HuH-7.5 (cell line): ENCODE measurements at places on chromosomes 6 and 20.
A peak's percentile ranks its signal among the peaks of the same experiment; 100 is the strongest.

DNA sequence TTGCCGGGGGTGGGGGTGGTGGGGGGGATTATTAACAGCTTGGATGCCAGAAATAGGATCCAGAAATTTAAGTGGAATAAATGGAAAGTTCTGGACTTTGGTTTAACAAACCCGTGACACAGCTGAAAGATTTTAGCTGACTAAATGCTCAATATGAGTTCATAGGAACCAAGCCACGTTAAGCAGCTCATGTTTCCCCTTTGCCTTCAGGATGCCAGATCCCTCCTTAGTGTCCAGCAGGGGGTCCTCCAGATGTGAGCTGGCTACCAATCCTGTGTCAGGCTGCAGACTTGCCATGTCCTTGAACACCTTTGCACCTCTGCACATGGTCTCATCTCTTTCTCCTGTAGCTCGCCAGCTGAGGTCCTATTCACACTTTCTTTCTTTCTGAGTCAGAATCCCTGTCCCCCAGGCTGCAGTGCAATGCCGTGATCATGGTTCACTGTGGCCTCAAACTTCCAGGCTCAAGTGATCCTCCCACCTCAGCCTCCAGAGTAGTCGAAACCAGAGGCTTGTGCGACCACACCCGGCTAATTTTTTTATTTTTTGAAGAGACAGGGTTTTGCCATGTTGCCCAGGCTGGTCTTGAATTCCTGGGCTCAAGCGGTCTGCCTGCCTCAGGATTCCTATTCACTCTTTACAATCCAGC is 133.3 kb upstream of the ARMC2 start:
- DNase-seq: no peak

GRCh38 chr6:17101422-17102257 is at the start of gene STMND1:
TSS of gene STMND1 (plus strand) at chr6:17102050. CDS start at chr6:17102258, 208 bp downstream.
- DNase-seq: no peak

DNA sequence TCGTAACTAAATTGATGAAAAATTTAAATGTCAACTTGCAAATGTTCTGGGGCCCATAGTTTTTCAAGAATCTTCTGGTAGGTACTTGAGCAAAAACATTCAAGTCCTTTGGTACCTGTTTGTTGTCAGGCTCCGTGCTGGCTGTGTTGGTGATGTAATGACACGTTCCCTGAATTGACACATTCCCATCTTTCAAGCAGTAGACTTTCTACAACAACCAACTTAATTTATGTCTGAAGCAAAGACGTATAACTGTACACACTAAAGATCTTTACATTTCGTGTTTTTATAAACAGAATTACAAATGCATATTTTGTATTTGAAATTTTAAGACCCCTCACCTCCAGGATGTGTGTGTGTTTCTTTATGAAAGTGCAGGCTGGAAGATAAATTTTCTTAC is 49.5 kb downstream of the NCOA3 start:
- no peak for DNase-seq

DNA sequence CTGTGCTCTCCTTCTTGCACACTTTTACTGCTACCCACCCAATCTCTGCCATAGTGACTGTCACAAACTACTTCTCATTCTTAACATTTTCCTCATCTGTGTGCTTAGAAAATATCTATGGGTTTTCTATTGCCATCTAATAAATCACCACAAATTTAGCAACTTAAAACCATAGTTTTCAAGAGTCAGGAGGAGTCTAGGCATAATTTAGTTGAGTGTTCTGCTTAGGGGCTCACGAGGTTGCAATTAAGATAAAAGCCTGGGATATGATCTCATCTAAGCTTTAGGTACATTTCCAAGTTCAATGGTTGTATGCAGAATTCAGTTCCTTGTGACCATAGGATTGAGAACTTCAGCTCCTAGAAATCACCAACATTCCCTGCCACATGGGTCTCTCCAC is 98.8 kb downstream of the CLVS2 start:
- no peak for DNase-seq

- no peak for DNase-seq
These were observed 94.9 kb downstream of the RFX6 start for GRCh38 chr6:116971959-116972358.

DNA sequence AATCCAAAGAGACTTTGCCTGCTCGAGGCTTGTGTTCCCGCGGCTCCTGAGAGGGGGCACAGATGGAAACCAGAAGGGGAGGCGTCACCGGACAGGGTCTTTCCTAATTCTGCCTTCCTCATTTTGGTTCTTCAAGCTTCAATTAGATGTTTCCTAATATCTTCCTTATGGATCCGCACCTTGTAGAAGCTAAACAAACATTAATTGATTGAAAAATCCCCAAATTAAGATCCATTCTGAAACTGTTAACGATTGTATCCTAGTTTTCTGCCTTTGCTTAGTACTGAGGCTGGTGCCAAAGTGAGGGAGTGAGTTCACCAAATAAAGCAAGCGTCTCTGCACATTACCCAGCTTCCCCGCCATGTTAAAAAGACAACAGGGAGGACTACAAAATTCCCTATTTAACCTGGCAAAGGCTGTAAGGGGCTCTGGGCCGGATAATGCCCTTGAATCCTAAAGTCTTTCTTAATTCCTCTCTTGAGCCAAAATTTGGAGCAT is 123.2 kb downstream of the GPX5 start:
- no peak for DNase-seq

DNA sequence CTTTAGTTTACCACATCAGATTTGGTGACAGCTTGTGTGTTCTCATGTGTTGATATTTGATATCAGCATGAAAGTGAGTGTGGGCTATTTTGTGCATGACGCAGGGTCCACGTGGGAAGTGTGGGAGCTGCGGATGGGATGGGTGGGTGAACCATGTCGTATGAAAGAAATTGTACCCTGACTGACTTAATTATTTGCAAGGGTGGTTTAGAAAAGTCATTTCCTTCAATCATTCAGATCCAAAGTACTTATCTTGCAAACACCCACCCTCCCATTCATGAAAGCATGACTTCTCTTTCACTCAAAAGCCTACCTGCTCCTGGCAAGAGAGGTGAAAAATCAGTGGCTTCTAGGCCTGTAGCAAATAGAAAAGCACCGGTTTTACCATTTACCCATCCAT is 91.8 kb upstream of the BACH2 start:
- DNase-seq: no peak

DNA sequence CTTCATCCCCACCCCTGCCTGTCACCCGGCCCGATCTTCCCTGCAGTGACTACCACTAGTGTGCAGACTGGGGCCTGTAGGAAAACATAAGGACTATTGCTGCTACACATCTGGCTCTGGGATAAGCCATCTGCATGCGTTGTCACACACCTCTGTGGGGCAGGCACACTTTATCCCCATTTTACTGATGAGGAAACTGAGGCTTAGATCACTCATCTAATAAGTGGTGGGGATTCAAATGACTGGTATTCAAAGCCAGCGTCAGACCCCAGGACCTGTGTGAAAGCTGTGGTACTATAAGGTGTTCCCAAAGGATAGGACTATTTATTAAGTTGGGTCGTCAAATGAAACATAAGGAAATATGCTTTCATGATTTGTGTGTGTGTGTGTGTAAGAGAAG is 148.9 kb upstream of the RNF24 start:
- no peak for DNase-seq

GRCh38 chr6:152771061-152771687 is 20.6 kb downstream of the VIP start:
- DNase-seq: no peak

GRCh38 chr6:126886106-126886505 is 232.4 kb upstream of the RSPO3 start:
- no peak for DNase-seq

GRCh38 chr20:44014807-44015732 is 100.4 kb downstream of the TOX2 start:
- DNase-seq: no peak

DNA sequence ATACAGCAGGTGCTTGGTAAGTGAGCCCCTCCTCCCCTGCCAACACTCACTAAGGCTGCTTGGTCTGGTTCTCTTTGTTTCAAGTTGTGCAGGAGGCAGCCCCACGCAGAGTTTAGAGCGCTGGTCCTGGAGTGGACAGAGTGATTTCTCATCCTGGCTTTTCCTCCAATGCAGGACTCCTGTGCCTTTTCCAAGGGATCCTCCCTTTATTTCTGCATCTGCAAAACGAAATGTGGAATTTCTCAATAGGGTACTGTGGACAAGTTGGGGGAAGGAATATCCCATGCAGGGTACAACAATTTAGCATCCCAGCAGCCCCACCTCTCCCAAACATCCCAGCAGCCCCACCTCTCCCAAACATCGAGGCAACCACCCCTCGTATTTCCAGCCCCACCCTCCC is 30.6 kb upstream of the CCDC167 start:
- DNase-seq: no peak

GRCh38 chr6:161228096-161228495 is 45.8 kb downstream of the AGPAT4 start:
- no peak for DNase-seq

GRCh38 chr6:81487489-81487888 is 265.0 kb downstream of the TENT5A start:
- DNase-seq: no peak

- DNase-seq: no peak
These were observed 106.3 kb downstream of the GRM1 start for GRCh38 chr6:146135167-146135566.

GRCh38 chr6:133380047-133380446 is 138.9 kb downstream of the EYA4 start:
- DNase-seq: no peak

DNA sequence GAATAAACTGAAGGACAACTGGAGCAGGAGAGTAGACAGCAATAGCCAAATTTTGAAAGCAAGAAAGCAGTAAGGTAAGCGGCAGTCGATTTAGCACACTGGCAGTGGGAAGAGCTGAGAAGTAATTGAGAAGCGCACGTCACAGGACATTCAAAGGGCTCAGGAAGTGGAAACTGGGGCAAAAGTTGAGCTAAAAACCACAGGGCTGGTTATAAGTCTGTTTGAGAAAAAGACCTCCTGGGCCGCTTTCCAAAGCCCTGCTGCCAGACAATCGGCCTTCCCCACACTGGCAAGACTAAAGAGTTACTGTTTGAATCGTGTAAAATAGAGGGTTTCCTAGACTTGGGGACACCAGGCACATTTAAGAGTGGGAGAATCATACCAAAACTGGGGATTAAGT is 161.4 kb downstream of the DNAH8 start:
- DNase-seq: no peak

GRCh38 chr6:69907981-69908498 is 41.7 kb downstream of the COL19A1 start:
- DNase-seq: no peak

GRCh38 chr20:61521687-61522420 is 269.8 kb downstream of the CDH4 start:
- no peak for DNase-seq

DNA sequence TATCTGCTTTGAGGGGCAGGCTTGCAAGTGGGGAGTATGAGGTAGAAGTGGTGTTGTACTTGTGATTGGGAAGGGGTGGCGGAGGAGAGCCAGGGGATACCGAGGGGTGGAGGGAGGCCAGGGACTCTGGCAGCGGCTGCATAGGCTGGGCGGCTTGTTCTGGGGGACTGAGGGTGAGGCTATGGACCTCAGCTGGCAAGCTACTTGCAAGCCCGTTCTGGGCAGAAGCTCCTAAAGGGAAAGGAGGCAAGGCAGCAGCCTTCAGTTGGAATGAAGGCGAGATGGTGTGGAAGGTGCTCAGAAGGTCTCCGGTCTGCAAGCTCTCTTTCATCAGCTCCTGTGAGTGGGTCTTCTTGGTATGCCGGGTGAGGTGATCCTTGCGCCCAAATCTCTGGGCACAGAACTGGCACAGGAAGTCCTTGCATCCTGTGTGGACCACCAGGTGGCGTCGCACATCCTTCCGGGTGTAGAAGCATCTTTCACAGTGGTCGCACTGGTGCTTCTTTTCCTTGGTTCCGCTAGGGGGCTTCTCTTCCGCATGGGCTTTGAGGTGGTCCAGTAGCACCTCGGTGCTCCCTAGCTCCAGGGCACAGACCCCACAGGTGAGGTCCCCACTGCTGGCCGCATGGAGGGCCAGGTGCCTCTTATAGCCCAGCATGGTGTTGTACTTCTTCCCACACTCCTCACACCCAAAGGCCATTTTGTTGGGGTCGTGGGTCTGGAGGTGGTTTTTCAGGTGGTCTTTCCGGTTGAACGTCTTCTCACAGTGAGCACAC is 66.0 kb downstream of the PLAGL1 start:
- peak; percentile 43 for DNase-seq

- DNase-seq: no peak
These were observed 422.5 kb upstream of the RGS17 start for GRCh38 chr6:153553627-153554026.

DNA sequence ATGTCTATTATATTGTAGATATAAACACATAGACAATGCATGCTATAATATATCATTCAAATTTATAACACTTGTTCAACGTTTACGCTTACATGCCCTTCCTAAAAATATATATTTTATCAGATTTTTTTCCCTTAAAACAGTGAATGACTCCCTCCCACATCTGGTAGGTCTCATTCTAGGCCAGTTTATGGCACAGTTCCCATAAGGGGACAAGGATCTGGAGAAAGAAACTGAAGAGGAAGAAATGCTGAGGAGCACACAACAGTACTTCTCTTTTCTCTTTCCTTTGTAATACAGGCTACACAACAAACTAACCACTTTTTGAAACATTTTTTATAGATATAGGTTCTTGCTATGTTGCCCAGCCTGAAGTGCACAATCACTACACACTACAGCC is 48.6 kb upstream of the RCAN2 start:
- no peak for DNase-seq

- DNase-seq: no peak
These were observed 190.2 kb downstream of the MOXD1 start for GRCh38 chr6:132210886-132211563.

- DNase-seq: no peak
These were observed 188.6 kb upstream of the RREB1 start for GRCh38 chr6:6919173-6919572.

- DNase-seq: no peak
These were observed 16.3 kb downstream of the SS18L1 start for GRCh38 chr20:62159839-62160238.

DNA sequence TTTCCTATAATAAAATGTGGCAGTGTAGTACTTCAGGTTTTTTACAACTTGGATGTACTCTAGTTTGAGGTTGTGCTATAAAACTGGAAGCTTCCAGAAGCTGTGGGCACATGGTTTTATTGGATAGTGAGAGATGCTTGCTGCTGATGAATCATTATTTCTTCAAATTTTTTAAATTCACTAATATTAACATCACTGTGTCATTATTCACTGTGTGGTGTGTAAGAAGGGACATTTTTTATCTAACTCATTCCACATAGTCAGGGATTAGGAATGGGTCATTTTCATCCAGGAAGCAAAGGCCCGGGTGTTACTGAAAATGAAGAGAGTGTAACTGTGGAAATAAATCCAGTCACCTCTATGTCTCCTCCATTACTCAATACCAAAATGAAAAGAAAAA is 421.0 kb downstream of the TENT5A start:
- no peak for DNase-seq

GRCh38 chr6:150830439-150831165 is 34.9 kb upstream of the MTHFD1L start:
- no peak for DNase-seq

DNA sequence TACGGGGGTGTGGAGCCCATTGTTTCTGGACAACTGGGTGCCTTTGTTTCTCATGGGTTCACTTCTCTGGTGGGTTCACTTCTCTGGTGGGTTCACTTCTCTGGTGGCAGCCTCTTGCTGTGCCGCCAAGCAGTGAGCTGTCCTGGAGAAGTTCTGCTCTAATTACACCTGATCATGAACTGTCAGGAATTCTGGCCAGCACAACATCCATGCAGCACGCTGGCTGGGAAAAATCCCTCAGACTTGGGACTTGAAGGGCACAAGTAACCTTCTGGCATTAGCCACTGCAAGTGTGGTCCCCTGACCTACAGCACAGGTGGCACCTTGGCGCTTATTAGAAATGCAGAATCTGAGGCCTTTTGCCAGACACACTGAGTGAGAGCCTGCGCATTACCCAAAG is 752.5 kb downstream of the QKI start:
- DNase-seq: no peak

GRCh38 chr6:37145443-37145842 is 24.5 kb upstream of the PIM1 start:
- no peak for DNase-seq
